ENCODE measurements at places on chromosomes 16 and 17.

GRCh38 chr17:59490216-59490615 is 75.2 kb upstream of the DHX40 start:
- DNase-seq: no peak

- DNase-seq: no peak
These were observed 29.9 kb downstream of the MIS12 start for GRCh38 chr17:5516060-5516792.

DNA sequence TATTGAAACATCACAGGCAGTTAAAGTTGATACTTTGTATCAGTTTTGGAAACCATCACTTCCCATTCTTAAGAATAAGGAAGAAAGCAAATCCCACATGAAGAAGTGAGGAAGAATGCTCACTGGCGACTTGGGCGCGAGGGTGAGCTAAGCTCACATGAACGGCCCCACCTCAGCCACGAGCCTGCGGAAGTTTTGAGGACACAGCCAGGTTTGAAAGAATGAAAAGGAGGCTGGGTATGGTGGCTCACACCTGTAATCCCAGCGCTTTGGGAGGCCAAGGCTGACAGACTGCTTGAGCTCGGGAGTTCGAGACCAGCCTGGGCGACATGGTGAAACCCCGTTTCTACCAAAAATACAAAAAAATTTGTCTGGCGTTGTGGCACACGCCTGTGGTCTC is 110.3 kb upstream of the CHMP6 start:
- no peak for DNase-seq

GRCh38 chr16:70395345-70395901 is 43.5 kb downstream of the ST3GAL2 start:
- DNase-seq: peak; percentile 4

DNA sequence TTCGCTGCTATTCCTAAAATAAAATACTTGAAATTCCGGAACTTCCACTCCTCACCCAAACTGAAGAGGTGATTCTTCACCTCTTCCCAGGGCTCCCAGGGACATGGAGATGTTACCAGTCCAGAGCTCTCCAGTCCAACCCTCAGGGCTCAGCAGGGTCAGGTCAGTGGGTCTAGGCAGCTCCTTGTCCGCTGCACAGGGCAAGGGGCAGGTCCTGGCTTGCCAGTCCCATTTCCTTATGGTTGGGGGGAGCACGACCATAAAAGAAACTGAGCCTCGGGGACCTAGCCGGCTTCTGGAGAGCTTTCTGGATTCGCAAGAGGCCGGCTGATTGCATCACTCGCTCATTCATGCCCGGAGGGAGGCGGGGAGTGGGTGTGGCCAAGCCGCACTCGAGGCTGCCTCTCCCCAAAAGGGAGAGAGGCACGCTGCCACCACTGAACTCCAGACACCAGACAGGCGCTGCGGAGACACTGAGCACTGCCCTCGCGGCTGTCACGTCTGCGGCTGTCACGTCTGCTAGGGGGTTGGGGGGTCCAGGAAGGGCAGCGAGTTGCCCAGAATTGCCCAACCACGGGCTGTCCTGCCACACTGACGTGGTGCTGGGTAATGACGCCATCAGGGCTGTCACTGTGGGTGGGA is 15.8 kb downstream of the SLC7A5 start:
- peak; percentile 75 for DNase-seq

Measured in COR-L47 (cell line).